Activated T-cell treated with anti-CD3 and anti-CD28 coated beads, Interleukin-2, amount 50 U/mL, for 48 hours (primary cell): ENCODE measurements at places on chromosomes 6 and 20.

- no peak for DNase-seq
These were observed 23.9 kb upstream of the CD164 start for GRCh38 chr6:109406196-109406595.

- no peak for DNase-seq
These were observed 120.3 kb downstream of the IMPG1 start for GRCh38 chr6:75952128-75952527.

DNA sequence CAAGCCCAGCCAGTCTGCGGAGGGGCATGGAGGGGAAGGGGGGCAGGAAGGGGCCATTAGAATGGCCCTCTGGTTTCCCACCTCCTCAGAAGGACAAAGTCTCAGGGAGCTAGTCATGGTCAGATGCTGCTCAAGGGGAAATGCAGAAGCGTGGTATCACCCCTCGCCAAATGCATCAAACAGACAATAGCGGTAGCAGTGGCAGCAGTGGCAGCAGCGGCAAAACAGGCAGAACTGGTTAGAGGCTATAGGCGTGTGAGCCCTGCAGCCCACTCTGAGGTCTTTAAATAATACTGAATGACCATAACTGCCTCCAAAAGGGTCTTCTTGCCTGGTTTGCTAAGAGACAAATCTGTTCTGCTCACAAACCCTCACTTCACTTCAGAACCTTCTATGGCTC, 186.7 kb downstream of the TFAP2C start:
- no peak for DNase-seq

DNA sequence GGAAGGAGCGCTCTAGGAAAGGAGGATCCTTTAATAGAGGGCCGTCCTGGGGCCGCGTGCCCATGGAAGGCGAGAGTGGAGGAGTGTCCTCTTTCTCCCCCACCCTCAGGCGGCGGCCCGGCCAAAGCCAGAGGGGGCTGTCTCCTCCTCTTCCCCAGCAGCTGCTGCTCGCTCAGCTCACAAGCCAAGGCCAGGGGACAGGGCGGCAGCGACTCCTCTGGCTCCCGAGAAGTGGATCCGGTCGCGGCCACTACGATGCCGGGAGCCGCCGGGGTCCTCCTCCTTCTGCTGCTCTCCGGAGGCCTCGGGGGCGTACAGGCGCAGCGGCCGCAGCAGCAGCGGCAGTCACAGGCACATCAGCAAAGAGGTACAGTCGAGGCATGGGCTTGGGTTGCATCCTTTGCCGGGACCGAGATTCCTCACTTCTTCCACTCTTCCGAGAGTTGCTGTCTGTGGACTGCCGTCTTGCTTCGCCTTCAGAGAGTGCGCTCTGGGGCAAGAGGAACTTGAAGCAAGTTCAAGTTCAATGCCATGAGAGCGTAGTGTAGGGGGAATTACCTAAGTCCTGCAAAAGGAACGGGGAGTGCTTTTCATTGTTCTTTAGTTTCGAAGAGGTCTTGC, at the start of gene LAMA2:
Gene LAMA2, plus strand, starts transcription at position 148 of the 621 bp plus-strand sequence. Its CDS starts 108 bp downstream, at position 256.
- peak; percentile 24 for DNase-seq

DNA sequence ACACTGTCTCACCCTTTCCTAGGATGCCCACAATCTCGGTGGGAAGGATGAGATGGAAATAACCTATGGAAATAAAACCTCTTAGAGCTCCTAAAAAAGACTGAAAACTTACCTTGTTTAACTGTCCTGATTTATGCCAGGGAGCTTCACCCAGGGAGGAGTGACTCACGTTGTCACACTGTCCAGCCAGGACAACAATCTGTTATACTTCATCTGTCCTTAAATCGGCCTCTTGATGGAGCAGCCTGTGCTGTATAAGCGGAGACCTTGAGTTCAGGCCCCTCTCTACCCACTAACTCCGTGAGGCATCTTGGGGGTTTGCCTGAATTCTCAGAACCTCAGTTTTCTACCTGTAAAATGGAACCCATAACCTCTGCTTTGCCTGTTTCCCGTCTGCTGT, 9.2 kb upstream of the KIAA1755 start:
- DNase-seq: no peak

DNA sequence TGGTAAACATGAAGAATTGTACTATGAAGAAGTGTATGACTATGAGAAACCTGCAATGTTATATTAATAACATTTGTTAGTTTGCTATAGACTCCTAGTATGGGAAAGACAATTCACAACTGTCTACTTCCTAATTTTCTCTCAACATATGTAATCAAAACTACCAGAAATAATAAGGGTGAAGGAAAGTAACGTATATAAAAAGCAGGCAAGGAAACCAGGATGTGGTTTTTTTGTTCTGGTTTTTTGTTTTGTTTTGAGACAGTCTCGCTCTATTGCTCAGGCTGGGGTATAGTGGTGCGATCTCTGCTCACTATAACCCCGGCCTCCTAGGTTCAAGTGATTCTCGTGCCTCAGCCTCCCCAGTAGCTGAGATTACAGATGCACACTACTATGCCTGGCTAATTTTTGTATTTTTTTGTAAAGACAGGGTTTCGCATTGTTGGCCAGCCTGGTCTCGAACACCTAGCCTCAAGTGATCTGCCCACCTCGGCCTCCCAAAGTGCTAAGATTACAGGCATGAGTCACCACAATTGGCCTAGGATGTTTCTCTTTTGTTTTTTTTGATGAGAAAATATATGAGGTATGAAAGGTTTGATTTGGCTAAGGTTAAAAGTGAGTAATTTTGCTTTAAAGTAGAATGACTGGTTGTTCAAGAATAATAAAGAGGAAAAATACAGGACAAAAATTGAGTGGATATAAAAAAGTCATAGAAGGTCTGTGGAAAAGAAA, 83.1 kb downstream of the PTCHD4 start:
- DNase-seq: peak; percentile 14

GRCh38 chr20:57594092-57594951, 25.9 kb downstream of the ZBP1 start:
- DNase-seq: peak; percentile 58

- no peak for DNase-seq
These were observed 193.5 kb upstream of the ID4 start for GRCh38 chr6:19643713-19644112.

GRCh38 chr6:130520221-130520620, 154.4 kb downstream of the TMEM200A start:
- no peak for DNase-seq

GRCh38 chr6:144415014-144415413, 129.9 kb downstream of the UTRN start:
- no peak for DNase-seq

DNA sequence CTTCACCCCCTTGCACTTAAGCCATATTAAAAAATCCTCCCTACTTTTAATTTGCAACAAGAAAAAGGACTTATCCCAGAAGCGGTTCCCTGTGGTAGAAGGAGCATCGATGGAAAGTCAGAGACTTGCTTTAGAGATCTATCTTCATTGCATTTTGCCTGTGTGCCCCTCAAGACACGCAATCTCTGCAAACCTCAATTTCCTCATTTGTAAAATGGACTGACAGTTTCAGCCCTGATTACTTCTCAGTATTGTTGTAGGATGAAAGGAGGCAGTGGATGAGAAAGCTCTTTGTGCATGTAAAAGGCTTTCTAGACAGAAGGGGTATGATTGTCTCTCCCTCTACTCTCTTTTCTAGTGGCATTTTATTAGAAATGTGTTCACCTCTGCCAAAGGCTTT, 410.2 kb downstream of the CDC5L start:
- no peak for DNase-seq

DNA sequence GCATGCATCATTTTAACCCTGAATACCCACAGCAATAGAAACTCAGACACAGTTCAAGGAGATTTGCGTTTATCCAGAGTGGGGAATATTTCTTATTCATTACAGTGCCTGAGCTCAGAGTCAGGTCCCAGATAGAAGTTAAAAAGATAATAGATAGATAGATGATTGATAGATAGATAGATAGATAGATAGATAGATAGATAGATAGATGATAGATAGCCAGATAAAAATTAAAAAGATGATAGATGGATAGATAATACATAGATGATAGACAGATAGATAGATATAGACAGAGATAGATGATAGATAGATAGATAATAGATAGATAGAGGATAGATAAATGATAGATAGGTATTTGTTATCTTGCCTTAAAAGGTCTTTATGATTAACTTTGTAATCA, 184.7 kb downstream of the MYLK4 start:
- DNase-seq: no peak

DNA sequence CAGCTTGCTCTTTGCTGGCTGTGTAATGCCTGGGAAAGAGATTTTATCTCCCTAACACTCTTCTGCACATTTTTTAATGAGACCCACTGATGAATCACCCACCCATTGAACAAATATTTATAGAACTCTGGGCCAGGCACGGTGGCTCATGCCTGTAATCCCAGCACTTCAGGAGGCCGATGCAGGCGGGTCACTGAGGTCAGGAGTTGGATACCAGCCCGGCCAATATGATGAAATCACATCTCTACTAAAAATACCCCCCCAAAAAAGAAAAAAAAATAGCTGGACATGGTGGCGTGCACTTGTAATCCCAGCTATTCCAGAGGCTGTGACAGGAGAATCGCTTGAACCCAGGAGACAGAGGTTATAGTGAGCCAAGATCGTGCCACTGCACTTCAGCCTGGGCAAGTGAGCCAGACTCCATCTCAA, 82.1 kb upstream of the SIRPA start:
- no peak for DNase-seq

- DNase-seq: peak; percentile 30
These were observed 12.3 kb downstream of the TMEM14B start for GRCh38 chr6:10759884-10760329.

GRCh38 chr20:4012589-4012988, 2.8 kb downstream of the RNF24 start:
- no peak for DNase-seq

- peak; percentile 79 for DNase-seq
These were observed 197.6 kb upstream of the SASH1 start for GRCh38 chr6:148144917-148145521.

- peak; percentile 64 for DNase-seq
These were observed 96.2 kb upstream of the BTN3A2 start for GRCh38 chr6:26268659-26269402.

- DNase-seq: peak; percentile 60
These were observed 47.1 kb upstream of the TBC1D7 start for GRCh38 chr6:13375360-13375878.

DNA sequence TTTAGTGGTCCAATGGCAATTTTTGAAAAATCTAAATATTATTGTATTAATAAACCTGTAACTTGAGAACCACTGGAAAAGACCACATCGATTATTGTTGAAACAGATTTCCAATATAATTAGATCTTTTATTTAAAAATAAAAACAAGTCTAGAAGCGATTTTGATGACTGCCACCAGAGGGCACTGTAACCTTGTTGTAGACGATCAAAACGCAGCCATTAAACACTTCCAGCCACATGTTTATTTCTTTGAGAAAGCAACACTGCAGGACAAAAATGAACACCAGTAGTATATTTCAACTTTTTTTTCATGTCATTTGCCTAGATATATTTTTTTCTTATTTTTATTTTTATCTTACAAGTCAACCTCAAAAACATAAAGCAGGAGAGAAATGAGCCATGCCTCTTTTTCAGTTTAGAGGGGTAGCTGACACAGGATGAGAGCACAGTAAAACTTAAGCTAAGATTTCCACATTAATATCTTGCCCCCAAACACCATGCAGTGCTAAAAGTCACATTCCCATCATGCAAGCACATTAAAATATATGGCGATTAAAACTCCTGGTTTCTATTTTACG, 115.4 kb downstream of the OPRM1 start:
- DNase-seq: peak; percentile 63

- DNase-seq: no peak
These were observed 126.0 kb upstream of the TOP1 start for GRCh38 chr20:40902661-40903060.

DNA sequence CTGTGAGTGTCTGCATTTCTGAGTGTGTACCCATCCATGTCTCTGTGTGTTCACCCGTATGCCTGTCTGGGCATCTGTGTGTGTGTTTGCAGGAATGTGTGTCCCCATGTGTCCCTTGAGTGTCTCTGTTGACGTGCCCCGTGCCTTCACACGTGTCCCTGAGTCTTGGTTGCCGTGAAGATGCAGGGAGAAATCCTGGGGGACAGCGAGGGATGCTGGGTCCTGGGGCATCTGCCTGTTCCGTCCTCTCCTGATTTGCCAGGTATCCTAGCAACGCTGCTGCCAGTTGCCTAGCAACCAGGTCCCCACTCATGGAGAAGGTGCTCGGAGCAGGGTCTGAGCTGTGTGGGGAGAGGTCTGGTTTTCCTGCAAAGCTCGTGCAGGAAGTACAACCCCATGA, 6.0 kb upstream of the LKAAEAR1 start:
- DNase-seq: no peak

DNA sequence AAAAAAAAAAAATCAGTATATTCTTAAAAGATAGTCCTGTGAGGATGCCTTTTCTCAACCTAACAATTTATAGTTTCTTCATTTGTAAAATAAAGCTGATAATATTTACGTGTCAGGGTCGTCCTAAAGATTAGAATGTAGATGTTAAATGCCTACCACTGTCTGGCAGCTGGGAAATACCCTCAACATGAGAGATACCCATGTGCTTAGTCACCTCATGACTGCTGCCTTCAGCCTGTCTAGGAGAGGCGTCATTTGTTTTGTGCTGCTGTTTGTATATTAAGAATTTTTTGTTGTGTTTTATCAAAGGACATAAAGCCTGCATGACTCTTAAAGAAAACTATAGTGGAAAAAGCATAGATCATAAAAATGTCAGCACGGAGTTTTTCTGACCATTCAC, 9.5 kb downstream of the FAM120B start:
- DNase-seq: no peak

DNA sequence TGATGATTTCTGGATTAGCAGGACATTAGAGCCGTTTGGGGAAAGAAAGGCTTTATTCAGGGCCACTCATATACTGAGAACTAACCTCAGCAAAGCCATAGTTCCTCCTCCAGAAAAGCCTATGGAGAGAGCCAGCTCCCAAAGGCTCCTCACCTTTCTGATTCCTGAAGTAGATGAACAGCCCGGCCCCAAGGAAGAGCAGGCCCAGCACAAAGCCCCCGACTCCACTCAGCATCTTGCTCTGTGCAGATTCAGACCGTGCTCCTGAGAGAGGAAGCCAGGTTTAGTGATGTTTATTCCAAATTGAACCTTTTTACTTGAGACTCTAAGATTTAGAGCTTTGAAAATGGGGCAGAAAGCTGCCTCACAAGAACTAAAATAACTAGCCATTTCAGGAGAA, 9.1 kb downstream of the HLA-DRB1 start:
- DNase-seq: no peak

- no peak for DNase-seq
These were observed 32.2 kb downstream of the RAMACL start for GRCh38 chr6:166554316-166554715.

- no peak for DNase-seq
These were observed 84.8 kb upstream of the MRPS10 start for GRCh38 chr6:42302411-42302810.

GRCh38 chr6:37619641-37620040, 78.0 kb downstream of the MDGA1 start:
- no peak for DNase-seq

- DNase-seq: no peak
These were observed 36.4 kb upstream of the RNF144B start for GRCh38 chr6:18350712-18351111.

DNA sequence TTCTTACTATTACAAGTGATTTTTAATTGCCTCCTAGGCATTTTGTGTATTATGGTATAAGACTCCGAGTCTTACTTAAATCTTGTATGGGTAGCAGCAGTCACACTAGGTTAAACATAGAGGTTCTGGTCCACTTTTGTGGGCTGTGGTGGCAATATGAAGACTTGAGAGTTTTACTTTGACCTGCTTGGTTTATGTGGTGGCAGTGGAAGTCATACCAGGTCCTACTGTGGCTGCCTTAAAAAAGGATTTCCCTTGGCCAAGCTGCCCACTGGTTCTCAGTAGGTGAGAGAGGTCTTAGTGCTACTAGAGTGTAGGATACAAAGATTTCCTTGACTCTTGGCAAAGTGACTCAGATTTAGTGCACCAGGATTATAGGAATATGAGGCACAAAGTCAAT, 44.2 kb upstream of the NKAIN2 start:
- no peak for DNase-seq

- no peak for DNase-seq
These were observed 98.0 kb downstream of the FNDC1 start for GRCh38 chr6:159267165-159267564.
